ENCODE measurements at places on chromosomes 6 and 20.

DNA sequence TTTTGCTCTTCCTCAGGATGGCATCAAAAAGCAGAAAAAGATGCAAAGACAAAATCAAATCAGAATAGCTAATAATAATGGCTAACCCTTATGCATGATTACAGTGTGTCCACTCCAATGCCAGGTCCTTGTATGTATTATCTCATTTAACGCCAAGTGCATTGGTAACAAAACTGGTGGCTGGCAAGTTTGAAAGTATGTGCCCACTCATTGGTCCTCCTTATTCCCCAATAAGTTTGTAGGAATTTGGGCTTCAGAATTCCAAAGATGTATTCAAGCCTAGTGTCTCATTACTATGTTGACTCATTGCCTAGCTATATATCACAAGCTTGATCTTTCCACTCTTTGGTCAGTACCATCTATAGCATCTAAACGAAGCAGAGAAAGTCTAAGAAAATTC, 196.6 kb downstream of the GJA10 start:
- no peaks in the 10 kb centered on the region for H3K36me3 ChIP-seq
- no peaks in the 10 kb centered on the region for H3K4me1 ChIP-seq
- no peak overlapping the region for H3K27ac ChIP-seq
- no peaks in the 10 kb centered on the region for H3K27me3 ChIP-seq
- no peak overlapping the region for H3K4me3 ChIP-seq

GRCh38 chr20:40813708-40814630, 124.9 kb upstream of the MAFB start:
- H3K4me3 ChIP-seq = no peak overlapping the region
- no peaks in the 10 kb centered on the region for H3K4me1 ChIP-seq
- no peaks in the 10 kb centered on the region for H3K36me3 ChIP-seq
- no peaks in the 10 kb centered on the region for H3K27me3 ChIP-seq

DNA sequence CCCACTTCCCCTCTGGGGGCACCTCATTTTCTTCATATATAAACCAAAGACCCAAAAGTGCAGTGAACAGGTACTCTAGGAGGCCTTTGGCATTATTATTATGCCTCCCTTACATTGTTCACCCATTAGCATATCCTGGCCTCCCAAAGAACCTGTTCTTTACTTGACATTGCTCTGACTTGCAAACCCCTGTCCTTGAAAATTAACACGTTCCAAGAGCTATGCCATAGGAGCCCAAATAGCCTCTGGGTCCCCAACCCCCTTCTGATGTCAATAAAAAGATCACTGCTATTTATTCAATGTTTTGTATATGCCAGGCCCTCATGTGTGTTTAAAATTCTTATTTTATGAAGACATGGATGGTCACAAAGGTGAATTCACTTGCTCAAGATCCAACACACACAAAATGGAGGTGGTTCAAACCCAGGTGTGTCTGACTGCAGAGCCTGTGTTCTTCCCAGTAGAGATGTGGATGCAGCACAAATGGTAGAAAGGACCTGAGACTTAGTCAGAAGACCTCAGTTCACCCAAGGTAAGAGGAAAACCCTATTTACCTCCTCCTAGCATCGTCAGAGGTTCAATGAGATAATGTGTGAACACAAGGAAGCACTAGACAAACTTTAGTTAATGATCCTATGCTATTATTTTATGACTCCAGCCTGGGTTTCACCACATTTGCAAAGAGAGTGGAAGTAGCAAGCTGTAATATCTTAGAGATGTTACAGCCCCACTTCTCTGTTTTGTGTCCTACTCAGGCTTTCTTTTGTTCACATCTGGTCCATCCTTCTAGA, 36.6 kb downstream of the BCL2L1 start:
- peaks cover 14% of the 10 kb centered on the region for H3K36me3 ChIP-seq
- no peak overlapping the region for H3K4me3 ChIP-seq
- H3K4me1 ChIP-seq = no peaks in the 10 kb centered on the region
- no peak overlapping the region for H3K27ac ChIP-seq

DNA sequence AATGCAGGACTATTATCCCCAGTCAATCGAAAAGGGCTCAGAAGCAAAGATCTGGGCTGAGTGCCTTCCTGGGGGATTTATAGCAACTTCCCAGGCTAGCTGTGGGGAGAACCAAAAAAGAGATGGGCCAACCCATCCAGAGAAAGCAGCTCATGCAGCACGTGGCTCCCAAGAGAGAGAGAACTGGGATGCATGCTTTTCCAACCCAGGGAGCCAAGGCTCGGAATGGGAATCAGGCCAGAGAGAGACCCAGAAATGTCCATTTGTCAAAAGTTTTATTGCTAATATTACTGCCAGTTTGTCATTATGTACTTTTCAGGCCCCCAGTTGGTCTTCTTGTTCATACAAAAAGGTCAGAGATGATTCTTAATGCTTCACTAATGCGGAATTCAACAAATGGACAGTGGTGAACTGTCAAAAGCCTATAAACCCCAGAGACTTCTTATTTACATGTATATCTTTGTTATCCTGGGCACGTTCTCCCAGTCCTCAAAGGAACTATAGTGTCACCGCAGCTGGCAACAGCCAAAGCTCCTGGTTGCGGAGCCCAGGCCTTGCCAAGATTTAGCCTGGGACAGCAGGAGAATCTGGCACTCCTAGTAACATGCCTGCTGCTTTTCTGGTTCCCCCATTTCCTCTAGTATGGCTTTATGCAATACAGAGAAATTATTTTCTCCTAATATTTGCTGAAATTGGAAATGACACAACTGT, 139.1 kb upstream of the POU3F2 start:
- H3K4me1 ChIP-seq = no peaks in the 10 kb centered on the region
- DNase-seq = peak; percentile 68
- H3K36me3 ChIP-seq = no peaks in the 10 kb centered on the region
- peak overlapping the region; percentile 76 for H3K27ac ChIP-seq

DNA sequence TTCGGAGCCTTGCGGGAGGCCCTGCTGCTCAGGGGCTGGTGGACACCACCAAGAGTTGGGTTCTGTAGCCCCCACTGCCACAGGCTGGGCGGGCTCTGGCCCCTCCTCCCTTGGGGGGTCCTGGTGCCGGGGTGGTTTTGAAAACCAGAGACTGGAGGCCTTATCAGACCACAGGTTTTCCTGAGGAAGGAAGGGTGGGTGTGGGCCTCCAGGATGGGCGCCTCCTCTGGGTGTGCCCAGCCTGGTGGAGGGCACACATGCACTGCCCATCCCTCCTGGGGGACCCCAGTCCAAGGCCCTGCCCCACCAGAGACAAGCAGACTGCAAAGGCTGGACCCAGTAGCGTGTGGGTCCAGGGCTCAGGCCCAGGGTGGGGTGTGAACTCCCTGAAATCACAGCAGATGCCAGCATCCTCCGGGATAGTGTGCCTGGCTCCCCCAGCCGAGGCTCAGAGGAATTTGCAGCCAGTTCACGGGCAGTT, 13.5 kb upstream of the ZBTB46 start:
- H3K36me3 ChIP-seq = no peaks in the 10 kb centered on the region
- H3K4me3 ChIP-seq = no peak overlapping the region
- no peak for DNase-seq
- no peak overlapping the region for H3K27ac ChIP-seq
- peaks cover 17% of the 10 kb centered on the region for H3K27me3 ChIP-seq

GRCh38 chr6:27040244-27041042, 207.1 kb upstream of the PRSS16 start:
- DNase-seq = no peak
- H3K36me3 ChIP-seq = no peaks in the 10 kb centered on the region
- no peak overlapping the region for H3K4me3 ChIP-seq
- H3K27me3 ChIP-seq = peaks cover 4% of the 10 kb centered on the region
- no peak overlapping the region for H3K27ac ChIP-seq

- peaks cover 4% of the 10 kb centered on the region for H3K36me3 ChIP-seq
- peak overlapping the region; percentile 93 for H3K4me3 ChIP-seq
- peak; percentile 79 for DNase-seq
- H3K27ac ChIP-seq = peak overlapping the region; percentile 100
Observed at GRCh38 chr6:32967151-32968091, 973 bp upstream of the BRD2 start.

GRCh38 chr6:167494698-167495435, 170.0 kb downstream of the TTLL2 start:
- H3K27ac ChIP-seq = no peak overlapping the region
- H3K4me3 ChIP-seq = no peak overlapping the region
- H3K27me3 ChIP-seq = no peaks in the 10 kb centered on the region
- H3K4me1 ChIP-seq = peaks cover 40% of the 10 kb centered on the region
- DNase-seq = no peak

DNA sequence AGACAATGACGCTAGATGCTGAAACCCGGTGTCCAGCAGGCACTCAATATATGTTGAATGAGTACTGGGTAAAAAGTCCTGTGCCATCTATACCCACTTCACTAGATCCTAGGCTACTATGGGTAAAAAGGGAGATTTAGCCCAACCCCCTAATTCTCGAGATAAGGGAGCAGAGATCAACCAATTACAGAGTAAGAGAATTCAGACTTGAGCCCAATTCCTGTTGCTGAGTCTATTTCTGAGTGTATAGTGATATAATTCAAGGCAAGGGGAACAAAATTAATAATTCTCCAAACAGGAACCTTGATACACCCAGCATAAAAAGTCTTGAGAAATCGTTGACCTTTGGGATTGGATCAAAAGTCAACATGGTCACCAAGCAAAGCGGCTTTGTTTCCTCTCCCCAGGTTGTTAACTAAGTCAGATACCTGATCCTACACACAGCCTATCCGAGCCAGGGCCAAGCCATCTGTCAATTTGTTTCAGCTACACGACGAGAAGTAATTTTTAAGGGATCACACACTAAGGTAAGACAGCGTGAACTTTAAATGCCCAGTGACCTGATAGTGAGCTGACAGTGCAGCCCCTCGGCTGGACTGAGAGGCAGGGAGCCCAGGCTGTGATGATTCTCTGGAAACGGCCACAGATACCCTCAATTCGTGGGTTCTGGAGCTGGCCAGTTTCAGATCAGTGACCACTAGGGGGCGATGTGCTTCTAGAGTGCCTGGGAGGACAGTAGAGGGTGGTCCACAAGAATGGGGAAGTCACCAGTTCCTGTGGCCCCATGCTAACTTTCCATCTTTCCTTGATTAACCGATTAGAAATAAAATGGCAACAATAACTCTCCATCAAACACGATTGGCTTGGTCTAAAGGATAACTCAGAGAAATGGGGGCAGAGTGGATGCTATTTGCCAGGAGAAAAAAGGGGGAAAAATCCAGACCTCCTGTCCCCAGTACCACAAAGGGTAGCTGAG, 46.2 kb downstream of the SLC22A23 start:
- no peak for DNase-seq
- peaks cover 9% of the 10 kb centered on the region for H3K4me1 ChIP-seq
- H3K36me3 ChIP-seq = peaks cover 8% of the 10 kb centered on the region
- H3K27me3 ChIP-seq = no peaks in the 10 kb centered on the region
- H3K27ac ChIP-seq = no peak overlapping the region
- H3K4me3 ChIP-seq = no peak overlapping the region

- DNase-seq = no peak
Observed at GRCh38 chr6:85050149-85050548, 285.8 kb upstream of the TBX18 start.

DNA sequence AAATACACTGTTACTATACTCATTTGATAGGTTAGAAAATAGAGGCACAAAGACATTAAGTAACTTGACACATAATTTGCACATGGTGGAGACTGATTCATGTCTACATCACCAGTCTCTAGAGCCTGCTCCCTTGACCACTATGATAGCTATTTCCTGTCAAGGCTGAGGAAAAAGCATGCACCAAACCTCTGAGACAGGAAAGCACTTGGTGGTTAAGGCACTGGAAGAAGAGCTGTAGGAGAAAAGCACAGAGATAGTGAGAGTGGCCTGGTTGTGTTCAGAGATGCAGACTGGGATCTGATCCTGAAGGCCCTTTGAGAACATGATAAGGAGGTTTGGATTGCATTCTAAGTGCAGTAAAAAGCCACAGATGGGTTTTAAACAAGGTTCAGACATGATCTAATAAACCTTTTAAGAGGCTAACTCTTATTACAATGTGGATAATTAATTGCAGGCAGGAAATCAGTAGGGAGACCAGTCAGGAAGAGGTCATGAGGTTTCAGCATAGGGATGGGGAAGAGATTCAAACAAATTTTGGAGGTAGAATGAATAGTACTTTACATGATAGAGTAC, 168.9 kb downstream of the PHF3 start:
- no peak for DNase-seq
- no peaks in the 10 kb centered on the region for H3K36me3 ChIP-seq
- H3K27ac ChIP-seq = no peak overlapping the region

DNA sequence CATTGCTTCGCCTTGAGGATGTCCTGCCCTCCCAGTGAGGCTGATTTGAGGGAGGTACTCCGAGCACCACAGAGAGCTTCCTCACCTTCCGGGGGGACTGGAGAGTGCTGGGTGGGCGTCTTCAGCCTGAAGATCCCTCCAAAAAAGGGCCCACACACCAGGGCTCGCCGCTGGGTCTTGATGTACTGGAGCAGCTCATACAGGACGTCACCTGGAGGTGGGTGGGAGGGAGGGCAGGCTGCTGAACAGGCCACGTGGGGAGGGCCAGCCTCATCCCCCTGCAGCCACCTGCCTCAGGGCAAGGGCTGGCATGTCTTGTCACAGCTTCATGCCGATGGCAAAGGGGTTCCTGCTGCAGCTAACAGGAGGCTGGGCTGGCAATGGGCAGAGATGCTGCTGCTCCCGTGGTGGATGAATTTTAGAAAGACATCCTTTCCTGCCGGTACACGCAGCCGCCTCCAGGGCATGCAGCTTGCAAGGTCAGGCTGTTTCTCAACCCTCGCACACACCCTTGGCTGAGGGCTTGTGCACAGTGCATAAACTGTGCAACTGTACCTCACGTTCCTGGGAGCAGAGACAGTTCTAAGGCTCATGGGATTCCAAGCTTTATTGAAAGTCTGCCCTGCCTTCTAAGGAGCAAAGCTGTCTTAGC, 14.0 kb downstream of the ETV7 start:
- no peak overlapping the region for H3K4me3 ChIP-seq
- H3K36me3 ChIP-seq = no peaks in the 10 kb centered on the region
- no peak overlapping the region for H3K27ac ChIP-seq
- DNase-seq = no peak
- H3K4me1 ChIP-seq = no peaks in the 10 kb centered on the region

DNA sequence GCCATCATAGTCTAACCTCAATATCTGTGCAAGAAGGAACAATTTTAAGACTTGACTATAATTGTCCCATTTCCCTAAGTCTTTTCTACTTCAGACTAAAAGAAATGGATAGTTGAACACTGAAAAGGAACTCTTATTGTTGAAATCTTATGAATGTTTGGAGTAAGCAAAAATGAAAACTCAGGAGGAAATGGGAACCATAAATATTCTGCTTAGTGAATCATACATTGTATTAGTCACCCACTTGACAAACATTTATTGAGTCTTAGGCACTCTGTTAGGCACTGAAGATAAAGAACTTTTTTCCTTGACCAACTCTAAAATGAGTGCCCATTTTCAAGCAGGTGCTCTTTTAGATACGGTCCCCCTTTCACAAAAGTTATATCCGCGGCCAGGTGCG, 8.7 kb downstream of the CCDC170 start:
- no peaks in the 10 kb centered on the region for H3K27me3 ChIP-seq
- H3K4me1 ChIP-seq = no peaks in the 10 kb centered on the region
- H3K27ac ChIP-seq = no peak overlapping the region
- no peak for DNase-seq

DNA sequence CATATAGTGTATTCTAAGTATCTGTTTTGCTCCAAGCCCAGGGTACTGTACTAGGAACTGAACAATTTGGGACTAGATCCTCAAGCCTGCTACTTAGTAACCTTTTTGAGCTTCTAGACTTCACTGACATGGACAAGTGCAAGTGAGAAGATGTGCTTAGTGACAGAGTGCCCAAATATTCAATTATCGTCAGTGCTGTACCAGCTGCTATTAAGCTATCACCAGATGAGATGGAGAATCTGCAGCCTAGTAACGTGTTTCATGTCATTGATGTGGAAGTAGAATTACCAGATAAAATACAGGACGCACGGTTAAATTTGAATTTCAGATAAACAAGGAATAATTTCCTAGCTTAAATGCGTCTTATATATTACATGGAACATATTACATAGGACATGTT, 218.3 kb downstream of the ARID1B start:
- H3K36me3 ChIP-seq = no peaks in the 10 kb centered on the region
- no peaks in the 10 kb centered on the region for H3K27me3 ChIP-seq
- no peak overlapping the region for H3K4me3 ChIP-seq
- peaks cover 14% of the 10 kb centered on the region for H3K4me1 ChIP-seq
- H3K27ac ChIP-seq = no peak overlapping the region
